ENCODE measurements at places on chromosomes 2 and 18. TPM values are rescaled to one million over a fixed set of nuclear protein-coding genes. Genes with fewer than 3 reads are reported as not detected.
A peak's percentile ranks its signal among the peaks of the same experiment; 100 is the strongest.

Gene ZNF516
- 55.4 TPM for total RNA-seq

Gene RAD51AP2
- total RNA-seq, result 0.10 TPM

Gene ACADL
- 8.6 TPM for total RNA-seq

DNA sequence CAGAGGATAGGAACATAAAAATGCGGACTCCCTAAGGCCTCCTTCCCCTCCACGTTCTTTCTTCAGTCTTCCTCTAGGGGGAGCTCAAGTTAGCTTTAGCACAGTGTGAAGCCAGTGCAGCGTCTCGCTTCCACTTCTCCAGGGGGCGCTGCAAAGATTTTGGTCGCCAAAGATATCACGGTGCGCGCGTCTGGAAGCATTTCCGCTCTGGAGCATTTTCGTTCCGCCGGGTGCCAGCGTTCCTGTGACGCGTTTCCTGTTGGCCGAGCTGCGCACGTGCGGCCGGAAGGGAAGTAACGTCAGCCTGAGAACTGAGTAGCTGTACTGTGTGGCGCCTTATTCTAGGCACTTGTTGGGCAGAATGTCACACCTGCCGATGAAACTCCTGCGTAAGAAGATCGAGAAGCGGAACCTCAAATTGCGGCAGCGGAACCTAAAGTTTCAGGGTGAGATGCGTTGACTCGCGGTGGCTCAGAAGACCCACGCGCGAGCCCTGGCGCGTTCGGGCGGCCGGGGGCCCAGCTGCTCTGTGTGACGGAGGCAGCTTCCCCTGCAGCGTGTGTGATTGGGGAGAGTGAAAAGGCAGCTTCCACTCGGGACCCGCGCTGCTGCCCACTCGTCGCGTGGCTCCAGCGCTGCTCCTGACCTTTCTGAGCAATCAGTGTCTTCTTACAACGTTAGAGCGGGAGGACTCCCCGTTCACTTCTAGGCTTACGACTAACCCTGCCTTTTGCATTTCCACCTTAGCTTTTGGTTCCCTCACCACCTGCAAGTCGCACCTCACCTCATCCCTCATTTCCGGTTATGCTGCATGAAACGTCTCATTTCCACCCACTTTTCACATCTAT is at the start of gene DDX18:
TSS of gene DDX18 (plus strand) at position 275 of the 848 bp plus-strand sequence. CDS start at position 362, 87 bp downstream.
- peak; percentile 100 for DNase-seq

DNA sequence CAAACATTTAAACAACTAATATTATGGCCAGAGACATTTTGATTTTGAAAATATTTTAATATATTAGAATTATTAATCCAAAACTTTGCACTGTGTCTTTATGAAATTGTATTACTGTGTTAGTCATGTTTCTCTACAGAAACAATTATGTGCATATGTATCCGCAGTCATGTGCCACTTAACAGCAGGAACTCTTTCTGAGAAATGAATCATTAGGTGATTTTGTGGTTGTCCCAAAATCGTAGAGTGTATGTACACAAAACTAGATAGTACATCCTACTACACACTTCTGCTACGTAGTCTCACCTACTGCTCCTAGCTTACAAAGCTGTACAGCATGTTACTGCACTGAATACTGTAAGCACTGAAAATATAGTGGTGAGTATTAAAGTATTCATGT is 479.2 kb upstream of the DSEL start:
- DNase-seq, result no peak

GRCh38 chr2:200301953-200302858 is 4.3 kb upstream of the SPATS2L start:
- DNase-seq, result no peak

DNA sequence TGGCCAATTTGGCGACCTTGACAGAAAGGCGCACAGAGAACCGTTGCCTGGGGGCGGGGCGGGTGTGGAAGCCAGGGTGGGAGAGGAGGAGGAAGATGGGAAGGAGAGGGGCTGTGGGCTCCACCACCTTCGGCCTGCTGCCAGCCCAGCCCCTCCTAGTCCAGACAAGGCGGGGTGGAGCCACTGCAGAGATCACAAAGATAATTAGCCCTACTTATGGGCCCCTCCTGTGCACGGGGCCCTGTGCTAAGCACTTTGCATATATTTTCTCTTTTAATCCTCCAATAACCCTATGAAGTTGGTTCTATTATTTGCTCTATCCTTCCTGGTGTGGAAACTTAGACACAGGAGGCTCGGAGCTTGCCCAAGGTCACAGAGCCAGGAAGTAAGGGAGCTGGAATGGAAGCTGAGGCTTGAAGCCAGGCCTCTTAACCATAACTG is 13.7 kb upstream of the ECEL1 start:
- DNase-seq, result no peak

Gene LNPK
- total RNA-seq, result 68.4 TPM

GRCh38 chr18:79400591-79401381 is 5.1 kb downstream of the NFATC1 start:
- DNase-seq, result no peak

DNA sequence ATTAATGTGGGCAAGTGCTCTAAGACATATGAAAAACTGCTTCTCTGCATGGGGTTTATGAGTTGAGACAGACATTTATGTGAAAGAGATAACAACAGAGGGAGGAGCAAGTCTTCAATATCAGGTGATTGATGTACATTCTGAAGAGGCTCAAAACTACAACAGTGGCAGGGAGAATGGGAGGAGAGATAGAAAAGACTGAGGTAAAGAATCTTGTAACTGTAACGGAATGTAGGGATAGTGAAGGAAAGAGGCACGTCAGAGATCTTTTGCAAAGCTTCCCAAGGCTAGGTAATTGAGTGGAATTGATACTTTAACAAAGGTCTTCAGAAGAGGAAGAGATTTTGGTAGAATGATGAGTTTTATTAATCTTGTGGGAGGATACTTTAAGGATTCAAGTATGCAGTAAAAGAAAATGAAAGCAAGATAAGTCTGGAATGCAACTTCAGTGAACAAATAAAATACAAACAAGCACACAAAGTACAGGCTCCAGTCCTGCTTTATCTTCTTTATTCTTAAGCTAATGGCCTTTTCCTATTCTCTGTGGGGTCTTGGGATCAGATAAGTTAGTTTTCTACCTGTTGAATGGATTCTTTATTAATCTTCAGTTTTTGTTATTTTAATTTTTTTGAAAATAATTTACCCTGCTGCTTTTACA is 15.0 kb downstream of the SMAD4 start:
- no peak for DNase-seq

DNA sequence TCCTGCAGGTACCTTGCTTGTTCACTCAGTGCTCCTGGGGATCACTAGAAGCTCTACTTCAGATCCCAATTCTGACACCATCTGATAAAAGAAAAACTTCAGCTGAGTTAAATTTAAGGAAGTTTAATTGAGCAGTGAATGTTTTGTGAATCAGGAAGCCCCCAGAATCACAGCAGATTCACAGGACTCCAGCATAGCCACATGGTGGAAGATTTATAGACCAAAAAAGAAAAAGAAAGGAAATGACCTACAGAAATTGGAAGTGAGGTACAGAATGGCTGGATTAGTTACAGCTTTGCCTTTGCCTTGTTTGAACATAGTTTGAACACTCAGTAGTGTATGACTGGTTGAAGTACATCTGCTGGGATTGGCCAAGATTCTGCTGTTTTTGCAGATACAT is 182.7 kb upstream of the SCN7A start:
- DNase-seq, result no peak

Gene DNAJB2
- 96.5 TPM for total RNA-seq

Gene NTSR2
- total RNA-seq, result not detected

- no peak for DNase-seq
These were observed 31.5 kb upstream of the SPTBN1 start for GRCh38 chr2:54424555-54425163.

GRCh38 chr2:206173147-206173546 is 13.5 kb downstream of the EEF1B2 start:
- no peak for DNase-seq

All from tongue (tissue), 3 donors.